ENCODE measurements at places on chromosomes 7 and 10.

- DNase-seq: peak; percentile 18
Measured at GRCh38 chr7:51222916-51223315, 93.7 kb downstream of the COBL start.

- no peak for DNase-seq
Measured at GRCh38 chr7:30778255-30779025, 7.2 kb downstream of the MINDY4 start.

- DNase-seq: no peak
Measured at GRCh38 chr10:63441404-63441803, 24.4 kb downstream of the JMJD1C start.

DNA sequence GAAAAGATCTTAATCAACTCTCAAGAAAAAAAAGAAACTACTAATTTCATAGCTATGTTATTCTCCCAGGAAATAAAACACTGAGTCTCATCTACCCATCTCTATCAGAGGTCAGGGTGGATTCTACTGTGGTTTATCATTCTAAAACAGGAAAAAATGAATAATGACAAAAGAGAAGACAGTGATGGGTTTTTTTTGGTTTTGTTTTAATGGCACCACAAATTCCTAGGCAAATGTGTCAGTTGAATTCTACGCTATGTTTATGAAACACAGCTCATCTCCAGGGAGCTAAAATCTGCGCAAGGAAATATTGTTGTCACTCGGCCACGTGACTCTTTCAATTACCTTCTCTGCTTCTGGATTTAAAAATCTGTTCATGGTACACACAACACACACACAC is 393.4 kb upstream of the SORCS1 start:
- DNase-seq: no peak

DNA sequence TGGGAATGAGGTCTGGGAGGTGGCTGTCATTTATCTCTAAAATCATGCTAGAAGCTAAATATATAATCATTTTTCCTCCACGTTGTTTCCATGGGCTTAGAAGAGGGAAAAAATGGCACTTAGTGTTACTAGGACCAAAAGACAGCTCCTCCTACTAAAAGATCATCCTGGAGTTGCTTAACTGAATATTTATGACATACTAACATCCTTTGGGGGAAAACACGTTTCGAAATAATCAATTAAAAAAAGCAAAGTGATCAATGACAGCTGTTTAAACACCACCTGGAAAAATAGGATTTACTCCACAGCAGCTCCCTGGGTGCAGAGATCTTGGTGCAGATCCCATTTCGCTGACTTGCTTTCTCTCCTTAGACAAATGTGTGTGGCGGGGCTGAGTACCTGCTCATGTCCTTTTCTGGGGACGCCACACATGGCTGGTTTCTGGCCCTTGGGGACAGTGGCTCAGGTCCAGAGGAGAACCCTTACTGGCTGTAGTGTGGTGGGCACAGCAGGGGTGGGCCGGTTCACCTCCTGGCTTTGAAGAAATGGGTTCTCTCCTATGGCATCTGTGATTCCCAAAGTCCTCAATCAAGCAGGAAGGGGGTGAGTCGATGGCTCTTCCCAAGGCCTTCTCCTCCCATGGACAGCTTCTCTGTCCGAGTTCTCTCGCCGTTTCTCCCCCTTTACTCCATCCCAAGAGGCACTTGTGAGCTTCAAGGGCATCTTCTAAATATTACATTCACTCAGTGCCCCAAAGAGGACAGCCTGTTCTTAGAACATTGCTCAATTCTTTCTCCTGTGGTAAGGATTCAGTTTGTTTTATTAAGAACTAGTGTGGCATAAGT is 156.4 kb upstream of the KLF14 start:
- no peak for DNase-seq

- no peak for DNase-seq
Measured at GRCh38 chr10:91987397-91988037, 63.9 kb downstream of the BTAF1 start.

- DNase-seq: peak; percentile 56
Measured at GRCh38 chr7:14457568-14458453, 444.7 kb downstream of the DGKB start.

DNA sequence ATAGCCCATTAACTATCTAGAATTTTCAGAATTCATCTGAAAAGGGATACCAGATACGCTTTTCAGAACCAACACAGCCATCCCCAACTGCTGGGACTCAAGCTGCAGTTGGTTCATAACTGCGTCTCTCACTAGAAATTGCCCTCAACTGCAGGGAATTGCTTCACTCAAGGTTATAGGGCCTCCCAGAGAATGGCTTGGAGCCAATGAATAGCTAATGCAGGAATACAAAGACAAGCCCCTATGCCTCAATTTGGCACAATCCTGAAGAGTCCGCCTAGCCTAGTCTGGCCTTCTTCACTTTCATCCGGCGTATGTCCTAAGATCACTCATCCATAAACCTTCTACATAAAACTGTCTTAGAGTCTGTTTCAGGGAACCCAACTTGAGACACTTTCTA is 164.0 kb downstream of the SKAP2 start:
- DNase-seq: no peak

GRCh38 chr10:33676606-33677339 is 342.3 kb upstream of the NRP1 start:
- DNase-seq: no peak

DNA sequence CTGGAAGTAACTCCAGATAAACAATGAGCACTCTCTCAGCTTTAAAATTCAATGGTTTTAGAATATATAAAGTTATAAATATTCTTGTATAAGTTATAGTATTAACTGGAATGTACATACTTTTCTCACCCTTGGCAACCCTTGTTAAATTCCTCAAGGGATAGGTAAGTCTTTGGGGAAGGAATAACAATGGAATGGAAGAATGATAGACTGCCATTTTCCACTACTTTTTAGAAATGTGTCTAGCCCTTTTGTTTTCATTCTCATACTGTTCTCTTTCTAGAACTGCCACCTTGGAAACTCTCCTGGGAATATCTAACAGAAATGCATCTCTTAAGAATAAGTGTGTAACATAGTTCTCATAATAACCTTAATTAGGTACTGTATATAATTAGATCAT is 8.3 kb downstream of the KIF5B start:
- DNase-seq: no peak

- peak; percentile 61 for DNase-seq
Measured at GRCh38 chr7:152435384-152436110, at the start of gene KMT2C. Gene KMT2C, minus strand, starts transcription at chr7:152436003. Its CDS starts 217 bp downstream, at chr7:152435786.

DNA sequence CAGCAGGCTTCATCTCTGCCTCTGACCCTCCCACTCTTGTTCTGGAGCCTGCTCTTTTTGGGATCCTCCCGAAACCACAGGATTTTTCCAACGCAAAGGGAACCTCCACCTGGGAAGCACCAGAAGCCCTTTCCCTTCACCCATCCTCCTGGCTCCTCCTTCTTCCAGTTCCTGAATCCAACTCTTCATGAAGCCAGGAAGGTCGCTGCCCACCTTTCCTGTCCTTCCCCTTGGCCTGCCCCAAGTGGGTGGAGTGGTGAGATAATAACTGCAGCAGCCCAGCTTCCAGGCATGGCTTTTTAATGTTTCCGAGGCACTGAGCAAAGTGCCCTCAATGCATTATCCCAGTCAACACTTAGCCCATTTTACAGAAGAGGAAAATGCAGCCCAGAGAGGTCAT is 70.8 kb upstream of the EEPD1 start:
- no peak for DNase-seq

GRCh38 chr10:32142646-32143045 is 86.4 kb upstream of the KIF5B start:
- no peak for DNase-seq

- DNase-seq: no peak
Measured at GRCh38 chr10:79561257-79561656, 1.1 kb upstream of the SFTPA2 start.

DNA sequence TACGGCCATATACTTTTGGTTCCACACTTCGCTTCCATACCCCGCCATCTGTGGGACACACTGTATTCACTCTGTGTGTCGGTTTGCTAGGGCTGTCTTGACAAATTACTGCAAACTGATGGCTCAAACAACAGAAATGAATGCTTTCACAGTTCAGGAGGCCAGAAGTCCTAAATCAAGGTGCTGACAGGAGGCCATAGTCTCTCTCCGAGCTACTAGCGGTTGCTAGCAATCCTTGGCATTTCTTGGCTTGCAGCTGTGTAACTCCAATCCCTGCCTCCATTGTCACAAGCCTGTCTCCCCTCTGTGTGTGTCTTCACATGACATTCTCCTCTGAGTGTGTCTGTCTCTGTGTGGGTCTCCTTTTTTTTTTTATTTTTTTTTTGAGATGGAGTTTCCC is 28.9 kb upstream of the BMPR1A start:
- no peak for DNase-seq

DNA sequence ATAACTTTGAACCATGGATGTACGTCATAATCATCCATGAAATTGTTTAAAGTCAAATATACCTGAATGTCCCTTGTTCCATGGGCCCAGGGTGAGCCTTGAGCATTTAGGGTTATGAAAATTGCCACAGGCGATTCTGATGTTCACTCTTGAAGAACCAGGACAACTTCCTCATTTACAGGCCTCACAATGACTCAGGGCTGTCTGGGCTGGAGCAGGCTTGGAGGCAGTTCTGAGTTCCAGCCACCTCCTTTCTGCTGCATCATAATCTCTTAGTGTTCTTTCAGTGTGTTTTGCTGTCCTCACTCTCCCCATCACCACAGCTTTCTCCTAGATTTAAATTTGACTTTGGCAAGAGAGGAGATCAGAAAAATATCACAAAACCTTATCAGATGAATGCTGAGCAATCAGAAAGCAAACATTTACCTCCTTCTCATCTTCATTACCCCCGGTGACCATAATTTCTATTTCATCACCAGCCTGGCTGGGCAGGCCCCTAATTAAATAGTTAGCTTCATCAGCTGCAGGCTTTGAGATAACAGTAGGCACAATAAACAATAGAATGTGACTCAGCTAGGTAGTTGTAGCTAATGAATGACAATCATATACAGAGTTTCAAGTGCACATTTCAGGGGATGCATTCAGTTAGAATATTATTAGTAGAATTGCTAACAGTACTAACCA is 571.0 kb downstream of the SH2D4B start:
- DNase-seq: no peak

DNA sequence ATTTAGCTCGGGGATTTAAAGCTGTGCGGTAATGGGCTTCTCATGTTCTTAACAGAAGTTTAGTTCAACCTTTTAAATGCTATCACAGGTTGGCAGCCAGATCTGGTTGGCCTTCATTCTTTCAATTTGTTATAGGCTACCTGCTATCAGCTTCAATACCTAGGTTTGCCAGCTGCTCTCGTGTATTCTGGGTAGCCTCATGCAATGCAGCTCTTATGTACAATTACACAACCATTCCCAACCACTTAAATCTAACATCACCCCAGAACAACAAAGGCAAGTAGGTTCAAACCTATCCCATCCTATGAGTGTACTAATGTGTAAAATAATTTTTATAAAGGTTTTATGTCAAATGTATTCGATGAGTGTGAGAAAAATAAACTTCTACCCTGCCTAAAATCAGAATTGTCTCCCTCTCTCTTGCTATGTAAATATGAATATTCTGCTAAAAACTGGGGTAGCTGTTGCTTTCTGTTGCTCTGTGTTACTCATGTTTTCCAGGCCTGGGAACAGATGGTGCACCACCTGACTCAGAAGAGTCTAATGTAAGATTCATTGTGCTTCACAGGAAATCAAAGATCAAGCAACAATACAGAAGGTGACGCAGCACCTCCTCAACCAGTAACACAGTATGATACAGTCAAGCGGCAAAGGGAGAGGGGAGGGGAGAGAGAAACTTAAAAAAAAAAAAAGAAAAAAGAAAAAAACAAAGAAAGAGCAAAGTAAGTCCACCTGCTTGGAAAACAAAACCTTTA is 188.6 kb downstream of the ETV1 start:
- DNase-seq: no peak

DNA sequence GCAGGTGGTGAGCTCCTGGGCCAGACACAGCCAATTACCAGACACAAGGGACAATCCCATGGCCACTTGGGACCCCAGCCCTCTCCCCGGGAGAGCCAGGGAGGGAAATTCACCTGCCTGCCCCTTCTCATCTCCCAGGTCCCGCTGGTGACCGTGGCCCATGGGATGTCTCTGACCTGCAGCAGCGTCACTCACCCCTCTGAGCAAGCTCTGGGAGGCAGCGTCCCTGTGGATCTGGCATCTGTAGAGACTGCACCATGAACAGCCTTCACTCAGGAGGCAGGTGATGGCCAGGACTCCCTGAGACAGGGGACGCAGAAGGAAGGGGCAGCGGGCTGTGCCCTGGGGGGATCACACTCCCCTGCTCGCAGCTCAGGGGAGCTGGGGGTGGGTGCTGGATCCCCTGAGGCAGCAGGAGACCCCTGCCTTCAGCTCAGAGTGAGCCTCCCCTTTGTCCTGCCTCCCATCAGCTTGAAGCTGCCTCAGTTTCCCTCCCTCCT is 90.8 kb downstream of the FOXL3 start:
- DNase-seq: no peak

DNA sequence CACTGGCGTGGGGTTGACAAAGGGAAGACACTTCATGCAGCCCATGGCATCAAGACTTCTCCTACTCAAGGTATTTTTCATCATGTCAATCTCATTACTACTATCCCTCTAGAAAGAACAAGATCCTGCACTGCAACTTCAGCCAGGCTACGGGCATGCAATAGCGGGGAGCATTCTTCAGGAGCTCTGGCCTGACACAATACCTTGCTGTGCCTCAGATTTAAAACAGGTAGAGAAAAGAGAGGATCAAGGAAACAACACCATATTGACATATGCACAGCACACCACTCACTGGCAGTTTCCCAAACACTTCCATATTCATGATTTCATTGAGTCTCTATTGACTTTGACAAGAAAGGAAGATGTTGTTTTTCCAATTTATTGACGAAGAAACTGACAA is 51.5 kb downstream of the DOCK4 start:
- no peak for DNase-seq

DNA sequence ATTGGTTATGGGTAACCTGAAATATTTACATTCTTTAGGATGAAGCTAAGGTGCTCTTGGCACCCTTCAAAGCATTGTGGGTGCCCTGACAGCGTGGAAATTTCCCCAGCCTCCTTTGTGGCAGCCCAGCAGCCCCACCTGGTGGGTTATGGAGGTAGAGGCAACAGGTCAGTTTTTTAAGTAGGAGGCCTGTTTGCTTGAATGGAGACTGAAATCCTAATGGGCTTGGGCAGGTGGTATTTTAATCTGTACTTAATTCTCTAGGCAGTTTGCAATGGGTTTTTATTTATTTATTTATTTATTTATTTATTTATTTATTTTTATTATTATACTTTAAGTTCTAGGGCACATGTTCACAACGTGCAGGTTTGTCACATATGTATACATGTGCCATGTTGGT is 139.4 kb downstream of the EPC1 start:
- DNase-seq: peak; percentile 69

GRCh38 chr10:8325024-8325980 is 270.8 kb downstream of the GATA3 start:
- no peak for DNase-seq

GRCh38 chr7:140051820-140052219 is 10.9 kb downstream of the PARP12 start:
- no peak for DNase-seq

GRCh38 chr7:67773081-67773480 is 776.4 kb downstream of the TYW1 start:
- no peak for DNase-seq

- no peak for DNase-seq
Measured at GRCh38 chr7:23873306-23873705, 163.3 kb downstream of the STK31 start.
